Activated CD8-positive, alpha-beta T cell treated with anti-CD3 and anti-CD28 coated beads for 36 hours (primary cell): ENCODE measurements at places on chromosomes 16 and 17. TPM values are rescaled to one million over a fixed set of nuclear protein-coding genes. Genes with fewer than 3 reads are reported as not detected.

GRCh38 chr16:74842413-74842812, 67.8 kb upstream of the FA2H start:
- H3K36me3 ChIP-seq: no peaks in the 10 kb centered on the region
- H3K27ac ChIP-seq: no peak overlapping the region
- H3K27me3 ChIP-seq: no peaks in the 10 kb centered on the region
- no peak overlapping the region for H3K4me3 ChIP-seq

DNA sequence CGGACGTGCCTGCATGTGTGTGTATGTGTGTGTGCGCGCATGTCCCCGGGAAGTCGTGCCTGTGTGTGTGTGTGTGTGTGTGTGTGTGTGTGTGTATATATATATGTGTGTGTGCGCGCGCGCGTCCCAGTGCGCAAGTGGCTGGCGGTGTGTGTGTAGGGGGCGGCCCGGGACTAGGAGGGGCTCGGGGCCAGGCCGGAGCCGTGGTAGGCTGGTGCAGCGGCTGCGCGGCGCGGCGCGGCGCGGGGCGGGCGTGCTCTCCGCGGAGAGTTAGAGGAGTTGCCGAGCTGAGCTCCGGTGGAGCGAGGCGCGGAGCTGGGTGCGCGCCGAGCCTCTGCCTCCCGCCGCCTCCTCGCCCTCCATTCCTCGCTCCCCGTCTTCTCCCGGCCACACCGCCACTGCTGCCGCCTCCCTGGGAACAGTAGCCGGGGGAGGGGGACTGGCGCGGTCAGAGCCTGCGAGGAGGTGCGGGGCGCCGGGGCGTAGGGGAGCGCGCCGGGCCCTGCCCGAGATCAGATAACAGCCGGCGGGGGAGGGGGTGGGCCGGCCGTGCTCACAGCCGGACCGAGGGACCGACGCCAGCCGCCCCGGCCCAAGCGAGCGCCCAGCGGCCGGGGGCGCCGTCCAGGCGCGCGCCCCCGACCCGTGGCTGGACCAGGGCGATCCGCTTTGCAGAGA, at the start of gene KCNJ12:
Gene KCNJ12 (plus strand): TSS at position 277 of the 678 bp plus-strand sequence. CDS start 38,986 bp downstream, outside the sequence.
- H3K27ac ChIP-seq: no peak within 1 kb of the TSS
- no peak within 1 kb of the TSS for H3K4me3 ChIP-seq
- no peaks in the 10 kb centered on the region for H3K36me3 ChIP-seq
- peak; percentile 11 for DNase-seq

DNA sequence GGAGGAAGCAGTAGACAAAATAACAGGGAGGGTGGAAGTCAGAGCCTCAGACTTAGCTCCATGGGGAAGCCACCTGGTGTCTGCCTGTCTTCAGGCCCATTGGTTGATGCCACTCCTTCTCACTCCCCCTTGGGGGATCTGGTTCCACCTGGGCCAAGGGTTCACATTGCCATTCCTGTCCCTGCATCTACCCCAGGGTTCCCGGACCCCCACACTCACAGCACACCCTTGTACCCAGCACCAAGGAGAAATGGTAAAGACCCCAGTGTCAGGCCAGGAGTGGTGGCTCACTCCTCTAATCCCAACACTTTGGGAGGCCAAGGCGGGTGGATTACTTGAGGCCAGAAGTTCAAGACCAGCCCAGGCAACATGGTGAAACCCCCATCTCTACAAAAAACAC, 1.0 kb upstream of the CA7 start:
- no peak for DNase-seq
- H3K4me1 ChIP-seq: peaks cover 7% of the 10 kb centered on the region
- no peak overlapping the region for H3K4me3 ChIP-seq

GRCh38 chr16:12021578-12022253, 45.2 kb downstream of the SNX29 start:
- H3K27ac ChIP-seq: no peak overlapping the region
- H3K36me3 ChIP-seq: no peaks in the 10 kb centered on the region
- H3K4me1 ChIP-seq: peaks cover under 1% of the 10 kb centered on the region
- no peaks in the 10 kb centered on the region for H3K27me3 ChIP-seq
- no peak overlapping the region for H3K4me3 ChIP-seq
- DNase-seq: no peak

DNA sequence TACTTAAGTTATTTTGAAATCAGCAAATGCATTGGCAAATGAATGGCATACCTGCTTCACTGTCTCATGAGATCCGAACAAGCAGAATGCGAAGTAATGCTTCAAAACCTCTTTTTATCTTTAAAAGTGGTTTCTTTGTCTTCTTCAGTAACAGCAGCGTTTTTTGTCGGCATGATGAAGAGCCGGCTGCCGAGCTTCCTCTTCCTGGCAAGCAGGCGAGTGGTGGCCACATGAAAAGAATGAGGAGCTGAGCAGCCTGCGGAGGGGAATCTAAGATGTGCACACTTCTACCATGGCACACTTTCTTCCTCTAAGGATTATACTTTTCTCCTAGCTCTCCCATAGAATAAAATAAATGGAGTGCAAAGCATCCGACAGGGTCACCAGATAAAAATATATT, 42.4 kb upstream of the AKTIP start:
- H3K36me3 ChIP-seq: no peaks in the 10 kb centered on the region
- H3K27me3 ChIP-seq: peaks cover 25% of the 10 kb centered on the region
- H3K27ac ChIP-seq: no peak overlapping the region
- H3K4me3 ChIP-seq: peak overlapping the region; percentile 0
- DNase-seq: peak; percentile 41

Gene CES1
- total RNA-seq: not detected

Gene CDRT15
- total RNA-seq: not detected

DNA sequence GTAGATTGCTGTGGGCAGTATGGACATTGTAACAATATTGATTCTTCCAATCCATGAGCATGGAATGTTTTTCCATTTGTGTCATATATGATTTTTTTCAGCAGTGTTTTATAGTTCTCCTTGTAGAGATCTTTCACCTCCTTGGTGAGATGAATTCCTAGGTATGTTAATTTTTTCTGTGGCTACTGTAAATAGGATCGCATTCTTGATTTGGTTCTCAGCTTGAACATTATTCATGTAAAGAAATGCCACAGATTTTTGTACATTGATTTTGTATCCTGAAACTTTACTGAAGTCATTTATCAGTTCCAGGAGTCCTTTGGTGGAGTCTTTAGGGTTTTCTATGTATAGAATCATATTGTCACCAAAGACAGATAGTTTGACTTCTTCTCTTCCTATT, 19.7 kb upstream of the CDR2 start:
- no peaks in the 10 kb centered on the region for H3K27me3 ChIP-seq
- H3K4me3 ChIP-seq: no peak overlapping the region
- no peak overlapping the region for H3K27ac ChIP-seq

Gene SPOP
- total RNA-seq: 61.6 TPM

Gene FBXW10B
- total RNA-seq: 0.51 TPM

DNA sequence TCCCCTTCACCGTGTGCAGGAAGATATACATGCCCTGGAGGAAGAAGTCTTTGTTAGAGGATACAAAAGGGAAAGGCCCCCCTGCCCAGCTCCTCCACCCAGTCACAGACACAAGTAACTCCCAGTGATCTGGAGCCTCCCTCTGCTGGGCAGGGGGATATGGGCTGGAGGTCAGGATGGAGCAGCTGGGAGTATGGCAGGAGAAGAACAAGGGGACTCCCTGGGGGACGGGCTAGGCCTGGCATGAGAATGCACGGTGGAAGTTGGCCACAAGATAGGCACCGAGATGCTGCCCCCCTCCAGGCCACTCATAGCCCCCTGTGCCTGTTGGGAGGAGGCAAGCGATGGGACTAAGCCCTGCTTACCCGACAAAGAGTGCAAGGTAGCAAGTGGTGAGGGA, 4.2 kb downstream of the ORMDL3 start:
- H3K4me1 ChIP-seq: peaks cover 73% of the 10 kb centered on the region
- no peak for DNase-seq
- peak overlapping the region; percentile 87 for H3K27ac ChIP-seq

- H3K27ac ChIP-seq: peak overlapping the region; percentile 86
- peaks cover 56% of the 10 kb centered on the region for H3K4me1 ChIP-seq
- peak; percentile 63 for DNase-seq
- no peaks in the 10 kb centered on the region for H3K27me3 ChIP-seq
Observed at GRCh38 chr16:11160676-11161115, 95.3 kb downstream of the SOCS1 start.

Gene ERN1
- total RNA-seq: 19.2 TPM

GRCh38 chr16:50506543-50506937, 41.7 kb upstream of the NKD1 start:
- H3K4me3 ChIP-seq: no peak overlapping the region
- H3K27me3 ChIP-seq: no peaks in the 10 kb centered on the region
- H3K27ac ChIP-seq: no peak overlapping the region
- DNase-seq: no peak
- no peaks in the 10 kb centered on the region for H3K4me1 ChIP-seq

- no peak for DNase-seq
- no peak overlapping the region for H3K27ac ChIP-seq
- H3K4me1 ChIP-seq: no peaks in the 10 kb centered on the region
Observed at GRCh38 chr16:5854027-5854426, 756.4 kb upstream of the EEF2KMT start.

GRCh38 chr17:78184868-78185267, 2.0 kb downstream of the TK1 start:
- H3K36me3 ChIP-seq: peaks cover 49% of the 10 kb centered on the region
- peaks cover 35% of the 10 kb centered on the region for H3K4me1 ChIP-seq
- H3K27ac ChIP-seq: no peak overlapping the region
- H3K27me3 ChIP-seq: no peaks in the 10 kb centered on the region
